ENCODE measurements at places on chromosomes 5 and 9. TPM values are rescaled to one million over a fixed set of nuclear protein-coding genes. Genes with fewer than 3 reads are reported as not detected.

GRCh38 chr9:109506097-109506712, 8.1 kb upstream of the PTPN3 start:
- DNase-seq = no peak

Gene MSANTD3
- 34.7 TPM for polyA plus RNA-seq

DNA sequence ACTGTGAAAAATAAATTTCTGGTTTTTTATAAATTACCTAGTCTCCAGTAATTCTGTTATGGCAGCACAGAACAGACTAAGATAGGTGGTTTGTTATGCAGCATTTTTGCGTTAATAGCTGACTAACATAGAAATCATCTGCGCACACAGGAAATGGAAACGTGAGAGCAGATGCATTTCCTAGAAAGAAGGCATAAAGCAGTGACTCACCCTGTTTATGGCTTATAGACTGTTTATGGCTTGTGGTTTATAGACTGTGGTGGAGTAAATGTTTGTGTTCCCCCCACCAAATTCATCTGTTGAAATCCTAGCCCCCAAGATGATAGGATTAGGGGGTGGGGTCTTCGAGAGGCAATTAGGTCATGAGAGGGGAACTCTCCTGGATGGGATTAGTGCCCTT, 18.3 kb upstream of the OSMR start:
- peak; percentile 43 for DNase-seq

- DNase-seq = no peak
Observed at GRCh38 chr5:78050888-78051287, 243.6 kb downstream of the AP3B1 start.

- no peak for DNase-seq
Observed at GRCh38 chr9:21852754-21853153, 50.3 kb downstream of the MTAP start.

Gene PIP5KL1
- 3.4 TPM for polyA plus RNA-seq
